Urothelium cell line (cell line): ENCODE measurements at places on chromosomes 4 and X.

DNA sequence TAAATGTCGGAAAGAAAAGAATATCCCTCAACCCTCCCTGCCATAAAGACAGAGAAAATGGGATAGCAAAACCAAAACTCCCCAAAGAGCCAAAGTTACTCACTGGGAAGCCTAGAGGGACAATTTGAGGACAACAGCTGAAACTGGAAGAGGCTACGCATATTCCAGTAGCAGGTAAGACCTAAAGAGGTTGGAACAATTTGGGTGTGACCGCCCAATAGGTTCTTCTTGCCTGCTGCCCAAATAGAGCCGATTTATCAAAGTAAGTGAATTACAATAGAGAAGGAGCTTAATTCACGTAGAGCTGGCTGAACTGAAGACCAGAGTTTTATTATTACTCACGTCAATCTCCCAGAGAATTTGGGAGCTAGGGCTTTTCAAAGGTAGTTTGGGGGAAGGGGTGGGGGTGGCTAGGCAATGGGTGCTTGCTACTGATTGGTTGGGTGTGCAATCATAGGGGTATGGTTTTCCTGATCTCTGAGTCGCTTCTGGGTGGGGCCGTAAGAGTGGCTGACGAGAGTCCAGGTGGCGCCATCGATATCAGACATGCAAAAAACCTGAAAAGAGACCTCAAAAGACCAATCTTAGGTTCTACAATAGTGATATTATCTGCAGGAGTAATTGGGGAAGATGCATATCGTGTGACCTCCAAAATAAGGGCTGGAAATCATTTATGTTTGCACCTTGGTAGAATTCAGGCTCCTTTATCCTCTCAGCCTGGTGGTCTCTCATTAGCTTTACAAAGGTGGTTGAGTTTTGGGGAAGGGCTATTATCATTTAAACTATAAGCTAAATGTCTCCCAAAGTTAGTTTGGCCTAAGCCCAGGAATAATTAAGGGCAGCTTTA lies 39.0 kb upstream of the SLC7A3 start:
- DNase-seq, result no peak

- no peak for DNase-seq
Observed at GRCh38 chr4:80229128-80229527, 31.8 kb downstream of the PRDM8 start.

- no peak for DNase-seq
Observed at GRCh38 chr4:189941005-189941450, 356 bp downstream of the FRG1 start.

GRCh38 chr4:88746206-88746605 lies 48.6 kb upstream of the NAP1L5 start:
- no peak for DNase-seq

GRCh38 chr4:91256751-91257150 lies 1047.0 kb upstream of the GRID2 start:
- DNase-seq, result no peak

DNA sequence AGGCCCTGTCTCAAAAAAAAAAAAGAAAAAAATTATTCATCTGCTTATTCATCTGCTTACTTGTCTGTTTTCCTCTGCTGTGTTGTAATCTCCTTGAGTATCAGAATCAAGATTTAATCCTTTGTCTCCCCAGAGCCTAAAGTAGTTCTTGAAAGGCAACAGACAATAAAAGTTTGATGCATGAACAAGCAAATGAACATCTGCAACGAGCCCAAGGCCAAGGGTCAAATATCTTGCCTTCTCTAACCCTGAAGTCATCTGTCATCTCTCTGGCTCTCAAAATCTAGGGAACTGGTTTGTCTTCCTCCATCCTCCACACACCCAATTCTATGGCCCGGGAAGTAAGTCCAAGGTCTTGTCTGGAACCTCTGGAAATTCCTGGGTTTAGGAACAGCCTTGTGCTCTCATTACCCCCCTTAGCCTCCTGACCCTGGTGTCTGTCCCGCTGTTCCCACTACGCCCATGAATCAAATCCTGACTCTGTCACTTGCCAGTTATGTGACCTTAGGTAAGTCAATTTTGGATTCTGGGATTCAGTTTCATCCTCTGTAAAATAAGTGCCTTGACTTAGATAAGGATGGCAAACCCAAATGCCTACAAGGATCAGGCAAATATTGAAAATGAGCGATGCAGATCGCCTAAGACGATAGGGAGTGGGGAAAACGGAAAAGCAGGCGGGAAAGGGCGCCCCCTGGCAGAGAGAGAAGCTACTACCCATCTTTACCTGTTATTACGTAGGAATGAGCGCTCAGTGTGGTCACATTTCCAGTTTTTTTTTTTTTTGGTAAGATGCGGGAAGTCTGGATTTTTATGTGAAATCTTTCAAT lies 102.7 kb upstream of the DHX15 start:
- no peak for DNase-seq

GRCh38 chr4:77629885-77630284 lies 24.3 kb downstream of the CXCL13 start:
- no peak for DNase-seq

DNA sequence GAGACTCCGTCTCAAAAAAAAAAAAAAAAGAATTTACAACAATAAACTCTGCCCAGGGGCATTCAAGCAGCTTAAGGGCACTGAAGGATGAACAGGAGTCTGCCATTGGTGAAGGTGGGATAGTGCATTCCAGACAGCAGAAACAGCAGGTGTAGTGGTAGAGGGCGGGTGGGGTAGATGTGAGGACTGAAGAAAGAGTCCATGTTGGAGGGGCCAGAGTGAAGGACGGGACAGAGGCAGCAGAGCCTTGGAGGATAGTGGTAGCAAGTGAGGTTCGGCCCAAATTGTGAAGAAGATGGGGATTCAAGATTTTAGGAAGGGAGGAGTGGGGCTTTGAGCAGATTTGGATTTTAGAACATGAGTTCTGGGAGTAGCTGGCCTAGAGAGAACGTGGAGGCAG lies 75.7 kb downstream of the MED28 start:
- DNase-seq, result no peak

GRCh38 chr4:152100379-152101201 lies 339.8 kb upstream of the GATB start:
- no peak for DNase-seq

GRCh38 chr4:96194993-96195392 lies 355.1 kb downstream of the PDHA2 start:
- no peak for DNase-seq

GRCh38 chr4:169271692-169272007 lies 894 bp upstream of the SH3RF1 start:
- no peak for DNase-seq

GRCh38 chr4:2761035-2761923 lies 5.1 kb upstream of the TNIP2 start:
- DNase-seq, result no peak

GRCh38 chr4:55561889-55562288 lies 15.2 kb upstream of the CLOCK start:
- no peak for DNase-seq

- DNase-seq, result peak; percentile 41
Observed at GRCh38 chrX:120120223-120120622, 4.5 kb upstream of the RHOXF1 start.

DNA sequence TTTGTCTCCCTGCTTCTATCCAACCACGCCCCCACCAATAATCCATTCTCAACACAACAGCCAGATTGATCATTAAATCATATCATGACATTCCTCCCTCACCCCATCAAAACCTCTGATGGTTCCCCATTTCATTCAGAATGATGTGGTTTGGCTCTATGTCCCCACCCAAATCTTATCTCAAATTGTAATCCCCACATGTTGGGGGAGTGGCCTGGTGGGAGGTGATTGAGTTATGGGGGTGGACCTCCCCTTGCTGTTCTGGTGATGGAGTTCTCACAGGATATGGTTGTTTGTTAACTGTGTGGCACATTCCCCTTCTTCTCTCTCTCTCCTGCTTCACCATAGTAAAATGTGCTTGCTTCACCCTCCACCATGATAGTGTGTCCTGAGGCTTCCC lies 23.3 kb downstream of the TRMT2B start:
- no peak for DNase-seq

- no peak for DNase-seq
Observed at GRCh38 chr4:52862639-52863161, 583 bp downstream of the RASL11B start.

DNA sequence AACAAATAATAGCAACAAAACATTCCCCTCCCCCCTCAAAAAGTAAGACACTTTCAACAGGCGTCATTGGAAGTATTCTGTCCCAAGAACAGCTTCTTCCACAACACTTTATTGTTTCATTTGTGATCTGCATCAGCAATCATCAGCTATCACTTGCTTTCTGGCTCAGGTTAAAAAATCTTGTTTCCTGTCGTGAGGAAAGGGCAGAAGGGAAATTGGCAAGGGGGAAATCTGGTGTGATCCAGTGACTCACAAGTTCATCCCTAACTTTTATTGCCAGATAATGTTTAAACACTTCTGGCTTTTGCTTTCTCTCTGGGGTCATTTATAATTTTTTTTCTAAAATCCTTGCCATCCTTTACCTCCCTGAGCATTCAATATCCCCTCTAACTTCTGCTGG lies 247.4 kb upstream of the GIMD1 start:
- DNase-seq, result no peak
